ENCODE measurements at places on chromosomes 4 and X.

DNA sequence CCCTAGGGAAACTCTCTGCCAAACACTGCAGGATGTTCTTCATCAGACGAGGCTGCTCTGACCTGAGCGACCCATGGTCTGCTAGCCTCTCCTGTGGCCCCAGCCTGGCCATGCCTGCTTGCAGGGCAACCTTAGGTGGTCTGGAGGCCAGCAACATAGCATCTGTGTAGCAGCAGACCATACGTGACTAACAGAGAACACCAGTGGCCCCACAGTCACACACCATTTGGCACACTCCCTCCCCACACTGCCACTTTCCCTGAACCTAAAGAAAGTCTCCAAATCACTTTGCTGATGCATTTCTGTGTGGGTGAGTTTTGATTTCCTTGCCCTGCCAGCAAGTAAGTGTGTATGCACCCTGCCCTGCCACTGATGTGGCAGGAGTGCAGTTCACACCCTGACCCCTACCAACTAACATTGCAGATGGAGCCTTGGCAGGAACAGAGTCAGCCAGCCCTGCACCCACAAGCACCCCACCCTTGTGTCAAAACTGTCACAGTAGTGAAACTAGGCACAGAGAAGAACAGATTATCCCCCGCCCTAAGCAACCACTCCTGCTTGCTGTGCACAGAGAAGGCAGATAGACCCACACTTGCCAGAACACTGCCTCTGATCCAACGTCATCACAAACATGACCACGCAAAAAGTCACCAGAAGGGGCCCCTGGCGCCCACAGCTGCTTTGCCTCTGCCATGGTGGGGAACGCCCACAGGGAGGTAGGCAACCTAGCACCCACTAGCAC lies 249.1 kb downstream of the SPIN4 start:
- DNase-seq, result no peak

DNA sequence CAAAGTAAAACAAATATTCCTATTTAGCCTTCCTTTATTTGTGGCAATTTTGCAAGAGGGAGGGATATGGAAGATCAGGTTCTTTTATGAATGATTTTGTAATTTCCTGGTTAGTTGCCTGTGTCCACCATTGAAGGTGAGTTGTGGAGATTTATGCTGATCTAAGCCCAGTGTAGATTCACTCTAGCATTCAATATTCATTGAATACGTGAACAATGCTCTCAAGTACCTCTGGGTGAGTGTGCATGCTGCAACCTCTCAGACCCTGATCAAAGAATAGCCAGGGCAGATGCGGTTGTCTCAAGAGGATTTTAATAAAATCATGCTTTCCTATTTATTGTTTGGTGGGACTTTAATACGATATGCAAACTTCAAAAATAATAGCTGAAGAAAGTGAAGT lies 628.4 kb downstream of the SPRY1 start:
- no peak for DNase-seq

DNA sequence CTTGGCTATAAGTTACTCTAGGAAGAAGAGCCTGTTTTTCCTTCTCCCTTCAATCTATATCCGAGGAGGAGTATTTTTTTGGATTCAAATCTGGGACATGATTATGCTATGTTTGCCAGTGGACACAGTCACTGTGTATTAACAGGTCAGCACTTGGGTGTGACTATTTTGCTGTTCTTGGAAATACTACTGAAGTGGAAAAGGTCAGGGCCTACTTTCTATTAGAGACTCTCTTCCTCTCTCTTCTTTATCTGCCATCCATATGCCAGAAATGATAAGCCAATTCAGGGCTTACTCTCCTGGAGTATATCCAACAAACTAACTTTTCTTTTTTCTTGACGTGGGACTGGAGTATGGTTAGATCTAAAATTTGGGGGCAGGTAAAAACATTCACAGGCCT lies 40.5 kb downstream of the MID1IP1 start:
- DNase-seq, result no peak

GRCh38 chr4:87150498-87151261 lies 69.7 kb downstream of the KLHL8 start:
- no peak for DNase-seq

DNA sequence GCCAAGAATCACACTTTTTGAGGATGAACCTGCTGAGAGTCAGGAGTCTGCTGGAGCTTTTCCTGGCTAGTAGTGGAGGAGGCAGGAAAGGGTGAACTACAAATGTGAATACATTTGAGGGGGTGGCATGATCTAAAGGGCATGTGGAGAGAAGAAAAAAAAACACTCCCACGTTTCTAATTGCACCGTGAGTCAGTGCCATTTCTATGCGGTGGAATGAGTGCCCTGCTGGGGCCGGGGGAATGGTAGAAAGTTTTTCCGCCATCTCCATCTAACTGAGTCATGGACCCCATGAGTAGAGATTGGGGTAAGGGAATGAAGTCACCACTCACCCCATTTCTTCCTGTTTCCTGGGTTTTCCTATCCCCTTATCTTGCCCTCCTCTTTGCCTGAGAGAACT lies 19.8 kb downstream of the BEX3 start:
- no peak for DNase-seq

Data from activated T-helper 1 cell treated with anti-CD3 and anti-CD28 coated beads, Interleukin-2, amount 50 U/mL, for 16 hours (primary cell).